ENCODE measurements at places on chromosomes 6 and 20.

GRCh38 chr6:104431096-104431495 lies 428.6 kb downstream of the HACE1 start:
- DNase-seq: no peak

GRCh38 chr6:89386917-89387491 lies 25.1 kb downstream of the RRAGD start:
- no peak for DNase-seq

GRCh38 chr6:26034905-26035304 lies 52.3 kb upstream of the HFE start:
- no peak for DNase-seq

DNA sequence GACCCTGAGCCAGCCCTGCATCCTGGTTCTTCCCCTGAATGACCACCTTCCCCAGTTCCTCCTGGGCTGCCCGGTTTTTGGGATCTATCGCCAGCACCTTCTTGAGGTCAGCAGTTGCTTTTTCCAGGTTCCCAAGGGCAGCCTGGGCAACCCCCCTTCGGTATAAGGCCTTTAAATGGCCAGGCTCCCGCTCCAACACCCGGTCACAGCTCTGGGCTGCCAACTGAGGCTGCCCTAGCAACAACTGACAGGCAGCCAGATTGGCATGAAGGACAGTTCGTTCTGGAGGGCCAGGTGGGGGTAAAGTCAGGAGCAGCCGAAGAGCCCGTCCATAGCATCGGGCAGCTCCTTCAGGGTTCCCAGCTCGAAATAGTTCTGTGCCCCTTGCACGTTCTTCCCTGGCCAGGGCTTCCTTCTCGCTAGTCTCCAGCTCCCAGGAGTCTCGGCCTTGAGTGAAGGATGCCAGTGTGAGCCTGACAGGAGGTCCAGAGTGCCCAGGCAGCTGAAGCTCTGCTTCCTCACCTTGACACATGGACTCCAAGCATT lies 778 bp upstream of the ATF6B start:
- DNase-seq: no peak

DNA sequence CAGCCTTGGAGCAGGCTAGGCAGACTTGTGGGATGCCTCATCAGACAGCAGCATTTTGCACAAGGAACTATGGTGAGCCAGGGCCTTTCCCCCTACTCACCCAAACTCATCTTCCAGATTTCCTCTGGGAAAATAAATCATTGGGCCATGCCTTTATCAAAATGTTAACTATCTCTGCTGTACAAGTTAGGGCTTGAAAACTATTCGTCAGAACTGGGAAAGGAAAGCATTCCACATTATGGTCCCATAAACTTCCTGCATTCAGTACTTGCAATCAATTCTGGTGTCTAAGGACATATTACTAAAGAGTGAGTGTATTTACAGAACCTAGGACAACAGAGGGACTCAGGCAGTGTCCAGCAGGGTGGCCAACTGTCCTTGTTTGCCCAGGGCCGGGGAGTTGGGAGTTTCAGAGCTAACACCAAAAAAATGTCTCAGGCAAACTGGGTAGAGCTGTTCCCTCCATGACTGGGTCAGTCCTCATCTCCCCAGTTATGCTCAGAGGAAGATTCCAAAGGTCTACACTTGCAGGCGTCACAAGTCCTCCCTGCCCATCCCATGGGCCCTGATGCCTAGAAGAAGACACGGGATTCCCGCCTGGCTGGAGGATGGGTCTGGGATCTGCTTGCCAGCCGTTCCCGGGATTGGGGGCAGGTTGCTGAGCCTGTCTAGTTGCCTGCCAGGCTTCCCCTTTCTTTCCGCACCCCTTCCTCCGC lies 72.2 kb downstream of the SLC22A3 start:
- no peak for DNase-seq

- DNase-seq: no peak
These were observed 133.6 kb downstream of the SYNE1 start for GRCh38 chr6:152503546-152503945.

DNA sequence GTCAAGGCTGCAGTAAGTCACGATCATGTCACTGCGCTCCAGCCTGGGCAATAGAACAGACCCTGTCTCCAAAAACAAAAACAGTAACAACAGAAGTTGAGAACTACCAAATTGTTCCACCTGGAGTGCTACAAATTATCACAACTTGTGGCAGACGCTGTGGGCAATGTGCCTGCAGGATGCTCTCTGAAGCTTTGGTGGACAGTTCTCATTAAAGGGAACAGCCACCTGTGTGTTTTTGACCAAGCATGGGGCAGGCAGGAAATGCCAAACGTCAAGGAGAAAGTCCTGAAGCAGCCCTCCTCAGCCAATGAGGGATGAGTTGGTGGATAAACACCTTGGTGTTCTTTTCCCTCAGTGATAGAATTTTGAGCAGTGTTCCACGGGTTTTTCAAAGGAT lies 15.8 kb downstream of the COX4I2 start:
- DNase-seq: no peak

DNA sequence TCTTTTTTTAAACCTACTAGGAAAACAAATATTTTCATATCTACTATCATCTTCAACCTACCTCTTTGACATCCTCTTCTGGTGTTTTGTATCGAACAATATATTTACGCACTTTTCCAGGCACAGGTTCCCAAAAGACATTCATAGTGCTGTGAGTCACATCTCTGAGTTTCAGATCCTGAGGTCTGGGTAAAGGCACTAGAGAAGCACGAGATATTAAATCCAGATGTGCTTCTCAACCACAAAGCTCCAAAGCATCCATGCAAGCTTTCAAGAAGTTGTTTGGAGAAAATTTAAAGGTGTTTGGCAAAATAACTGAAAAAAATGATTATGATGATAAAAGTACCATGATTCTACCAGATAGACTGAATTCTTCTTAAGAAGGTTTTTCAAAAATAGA lies 62.7 kb downstream of the COL12A1 start:
- no peak for DNase-seq

- no peak for DNase-seq
These were observed 860.2 kb upstream of the MAP3K7 start for GRCh38 chr6:91447081-91447480.

GRCh38 chr20:31484001-31484400 lies 8.9 kb downstream of the REM1 start:
- peak; percentile 22 for DNase-seq

GRCh38 chr6:73742433-73742832 lies 46.4 kb downstream of the CD109 start:
- no peak for DNase-seq

- no peak for DNase-seq
These were observed 20.8 kb upstream of the GMDS start for GRCh38 chr6:2266031-2266795.

GRCh38 chr6:149830731-149831307 lies 33.3 kb downstream of the LRP11 start:
- DNase-seq: no peak

GRCh38 chr6:100099189-100100074 lies 105.4 kb upstream of the MCHR2 start:
- no peak for DNase-seq

DNA sequence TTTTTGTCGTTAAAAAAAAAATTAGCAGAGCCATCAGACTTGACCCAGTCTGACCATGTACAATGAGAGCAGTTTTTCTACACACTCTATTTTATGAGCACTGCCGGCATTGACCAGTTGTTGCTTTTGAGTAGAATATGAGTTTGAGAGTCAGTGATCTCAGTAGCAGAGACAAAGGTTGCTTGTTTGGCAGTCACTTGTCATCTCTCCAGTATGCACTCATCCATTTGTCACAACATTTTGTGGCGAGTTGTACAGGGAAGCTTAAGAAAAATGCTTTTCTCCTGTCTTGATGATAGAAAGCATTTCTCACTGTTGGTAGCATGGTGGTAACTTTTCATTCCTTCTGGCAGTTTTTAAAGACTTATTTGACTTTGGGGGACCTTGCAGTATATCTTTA lies 159.9 kb downstream of the MMS22L start:
- DNase-seq: no peak

DNA sequence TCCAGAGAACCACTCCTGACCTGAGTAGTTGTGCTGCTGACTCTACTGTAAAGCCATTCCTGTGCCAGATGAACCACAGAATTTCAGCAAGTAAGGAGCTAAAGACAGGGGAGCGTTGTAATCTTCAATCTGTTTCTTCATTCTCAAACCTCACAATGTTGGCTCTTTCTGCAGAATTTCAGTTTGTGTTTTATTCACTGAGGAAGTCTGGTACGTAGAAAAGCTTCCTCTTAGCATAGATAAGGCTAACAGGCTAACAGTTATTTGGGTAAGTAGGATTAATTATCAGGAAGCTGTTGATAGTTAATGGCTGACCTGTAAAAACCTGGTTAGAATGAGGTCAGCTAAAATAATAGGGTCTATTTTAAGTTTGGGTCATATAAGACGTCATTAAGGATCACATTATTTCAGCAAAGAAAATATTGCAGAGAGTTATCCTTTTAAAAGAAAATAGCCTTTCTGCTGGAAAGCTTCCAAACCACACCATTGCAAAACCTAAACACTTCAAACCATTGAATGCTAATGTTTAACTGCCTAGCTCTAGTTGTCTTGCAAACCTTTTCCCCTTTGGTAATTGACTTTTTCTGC lies 14.1 kb upstream of the TENT5A start:
- DNase-seq: no peak

GRCh38 chr6:120228297-120228696 lies 878.7 kb upstream of the MAN1A1 start:
- no peak for DNase-seq

- DNase-seq: no peak
These were observed 2.7 kb downstream of the SLC35B3 start for GRCh38 chr6:8432614-8433013.

- no peak for DNase-seq
These were observed 28.5 kb upstream of the PAK5 start for GRCh38 chr20:9867196-9867980.

- DNase-seq: no peak
These were observed 13.4 kb upstream of the STX16 start for GRCh38 chr20:58637466-58638213.

DNA sequence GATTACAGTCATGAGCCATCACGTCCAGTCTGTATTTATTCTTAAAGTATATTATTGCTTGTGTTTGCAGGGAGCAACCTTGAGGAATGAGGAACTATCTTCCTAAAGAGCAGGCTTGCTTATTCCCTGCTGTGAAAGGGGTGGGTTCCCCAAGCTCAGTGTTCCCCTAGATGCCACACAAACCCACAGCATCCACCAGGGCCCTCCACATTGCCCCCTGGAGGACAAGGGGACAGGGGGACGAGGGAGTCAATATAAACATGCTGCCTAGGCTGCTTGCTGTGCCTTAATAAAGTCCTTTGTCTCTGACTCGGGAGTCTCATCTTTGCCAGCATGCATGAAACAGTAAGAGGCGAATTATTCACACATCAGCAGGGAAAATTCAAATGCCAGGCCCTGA lies 8.0 kb upstream of the IDH3B start:
- no peak for DNase-seq

DNA sequence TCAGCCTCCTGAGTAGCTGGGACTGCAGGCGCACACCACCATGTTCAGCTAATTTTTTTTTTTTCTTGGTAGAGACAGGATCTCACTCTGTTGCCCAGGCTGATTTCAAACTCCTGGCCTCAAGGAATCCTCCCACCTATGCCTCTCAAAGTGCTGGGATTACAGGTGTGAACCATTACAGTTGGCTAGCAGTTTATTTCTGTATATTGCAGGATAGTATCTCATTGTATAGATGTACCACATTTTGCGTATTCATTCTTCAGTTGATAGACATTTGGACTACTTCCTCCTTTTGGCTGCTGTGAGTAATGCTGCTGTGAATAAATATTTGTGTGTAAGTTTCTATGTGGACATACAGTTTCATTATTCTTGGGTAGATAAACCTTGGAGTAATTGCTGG lies 32.9 kb downstream of the ASXL1 start:
- DNase-seq: no peak

GRCh38 chr6:167120583-167120903 lies 2.4 kb upstream of the CCR6 start:
- DNase-seq: no peak

GRCh38 chr20:5602346-5602745 lies 147.9 kb upstream of the SHLD1 start:
- no peak for DNase-seq

- DNase-seq: no peak
These were observed 21.1 kb upstream of the TAGAP start for GRCh38 chr6:159065759-159066329.

DNA sequence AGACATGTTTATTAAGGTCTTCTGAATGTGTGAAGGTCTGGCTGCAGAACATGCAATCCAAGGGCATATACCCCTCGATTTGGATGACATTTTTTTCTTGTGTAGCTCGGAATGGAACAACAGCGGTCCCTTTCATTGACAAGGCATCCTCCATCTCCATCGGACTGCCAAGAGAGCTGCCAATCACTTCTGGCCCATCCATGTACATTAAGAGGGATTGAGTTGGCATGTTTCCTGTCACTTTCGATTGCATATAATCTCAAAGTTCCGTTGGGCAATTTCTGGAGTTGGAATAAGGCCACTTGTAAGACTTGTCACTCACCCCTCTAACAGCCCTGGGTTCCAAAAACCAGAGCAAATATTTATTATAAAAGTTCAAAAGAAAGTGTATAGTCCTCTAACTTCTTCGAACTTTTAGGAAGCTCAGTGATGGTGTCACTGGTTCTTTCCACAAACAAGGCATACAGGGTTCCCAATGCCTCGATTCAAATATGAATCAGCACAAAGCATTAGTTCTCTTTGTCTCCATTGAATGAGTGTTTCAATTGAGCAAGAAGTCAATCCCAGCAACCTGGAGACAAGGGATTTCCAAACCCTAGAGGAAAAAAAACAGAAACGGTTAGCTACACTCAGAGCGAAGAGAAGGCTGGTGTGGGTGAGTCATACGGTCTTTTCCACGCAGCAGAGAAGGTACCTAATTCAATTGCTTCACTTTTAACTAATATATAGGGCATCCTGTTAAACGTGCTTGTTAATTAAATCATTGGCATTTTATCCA lies 10.9 kb downstream of the ZNF217 start:
- DNase-seq: no peak

DNA sequence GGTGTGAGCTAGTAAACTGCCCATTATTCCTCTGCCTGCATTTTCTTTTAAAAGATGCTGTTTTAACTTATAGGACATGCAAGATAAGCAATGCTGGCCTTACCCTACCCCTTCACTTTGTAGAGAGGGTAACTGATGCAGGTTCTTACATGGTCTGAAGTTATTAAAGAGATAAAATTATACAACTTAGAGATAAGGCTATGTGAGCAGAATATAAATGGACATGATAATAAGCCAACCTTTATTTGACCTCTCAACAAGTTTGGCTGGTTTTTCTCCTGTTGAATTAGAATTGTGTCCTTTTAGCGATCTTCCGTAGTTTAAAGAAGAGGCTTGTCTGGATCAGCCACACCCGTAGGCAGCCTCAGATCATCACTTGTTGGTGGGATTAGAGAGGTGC lies 377.0 kb downstream of the BTBD3 start:
- DNase-seq: no peak

GRCh38 chr6:114085211-114085610 lies 114.3 kb upstream of the HDAC2 start:
- no peak for DNase-seq

DNA sequence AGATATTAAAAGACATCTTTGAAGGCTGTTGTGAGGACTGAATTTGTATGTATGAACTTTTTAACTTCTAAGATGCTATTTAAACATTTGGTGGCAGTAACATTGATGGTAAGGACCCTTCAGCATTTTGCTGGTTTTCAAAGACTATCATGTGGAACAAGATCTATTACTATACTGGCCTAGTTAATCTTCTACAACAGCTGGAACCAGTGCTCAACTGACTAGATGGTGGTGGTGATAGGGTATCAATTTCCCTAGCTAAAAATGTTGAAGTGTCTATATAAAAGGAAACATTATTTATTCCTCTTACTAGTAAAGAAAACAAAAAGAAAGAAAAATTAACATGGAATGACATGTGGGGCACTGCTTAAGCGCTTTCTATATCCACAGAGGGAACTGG lies 195.7 kb downstream of the TASP1 start:
- no peak for DNase-seq

GRCh38 chr6:6515691-6516607 lies 72.6 kb upstream of the LY86 start:
- no peak for DNase-seq

Measured in right kidney (tissue), 9 donors.